Upper lobe of right lung (tissue), 1 donor: ENCODE measurements at places on chromosomes 13 and 19. TPM values are rescaled to one million over a fixed set of nuclear protein-coding genes. Genes with fewer than 3 reads are reported as not detected.

ELSPBP1 gene
- total RNA-seq, result not detected

KIR2DL1 gene
- 0.58 TPM for total RNA-seq

LILRB3 gene
- total RNA-seq, result 61.5 TPM

SHD gene
- total RNA-seq, result not detected

DNA sequence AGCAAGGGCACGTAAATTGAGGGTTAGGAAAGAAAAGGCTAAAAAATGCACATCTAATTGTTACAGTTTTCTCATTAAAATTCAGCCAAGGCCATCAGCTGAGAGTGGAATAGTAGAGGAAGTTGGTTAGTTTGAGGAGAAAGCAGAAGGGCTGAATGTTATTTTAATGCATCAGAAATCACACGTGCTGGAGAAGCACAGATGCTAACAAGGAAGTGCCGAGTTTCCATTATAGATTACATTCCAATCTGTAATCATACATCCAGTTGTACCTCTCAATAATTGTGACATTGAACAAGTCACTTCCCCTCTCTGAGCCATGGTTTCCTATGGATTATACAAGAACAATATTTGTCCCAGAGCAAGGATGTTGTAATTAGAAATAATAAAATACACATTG lies 25.1 kb downstream of the FPR3 start:
- H3K27me3 ChIP-seq, result no peaks in the 10 kb centered on the region
- DNase-seq, result no peak
- peaks cover 7% of the 10 kb centered on the region for H3K4me1 ChIP-seq
- no peaks in the 10 kb centered on the region for H3K36me3 ChIP-seq
- no peak overlapping the region for H3K4me3 ChIP-seq

GRCh38 chr19:11473725-11474124 lies 7.1 kb downstream of the ELAVL3 start:
- H3K4me3 ChIP-seq, result no peak overlapping the region
- H3K36me3 ChIP-seq, result no peaks in the 10 kb centered on the region
- no peak for DNase-seq
- H3K4me1 ChIP-seq, result no peaks in the 10 kb centered on the region
- no peaks in the 10 kb centered on the region for H3K27me3 ChIP-seq
